Stimulated activated memory B cell treated with anti-CD40 and anti-IgM and Interleukin-4, amounts not matched to agents 10 μg/mL and 1 μg/mL and 100 μg/mL, for 72 hours (primary cell): ENCODE measurements at places on chromosomes 7 and 10.

DNA sequence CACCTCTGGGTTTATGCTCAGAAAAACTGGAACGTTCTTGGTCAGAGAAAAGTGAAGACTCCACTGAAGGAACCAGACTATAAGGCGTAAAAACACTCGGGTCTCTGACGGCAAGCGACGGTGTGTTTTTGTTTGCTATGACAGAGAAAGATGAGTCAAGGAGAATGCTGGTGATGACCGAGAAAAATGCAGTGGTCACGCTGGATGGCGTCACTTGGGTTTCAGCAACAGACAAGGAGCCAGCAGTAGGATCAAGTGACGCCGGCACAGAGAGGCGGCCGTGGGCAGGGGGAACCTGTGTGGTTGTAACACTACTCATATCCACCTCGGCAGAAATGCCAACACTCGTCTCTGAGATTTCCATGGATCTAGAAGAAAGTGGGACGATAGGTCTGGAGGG lies 63.4 kb downstream of the KIAA1549 start:
- no peak for ATAC-seq
- no peak overlapping the region for H3K27ac ChIP-seq
- no peak overlapping the region for H3K4me3 ChIP-seq
- H3K36me3 ChIP-seq, result peaks cover 3% of the 10 kb centered on the region
- peaks cover 49% of the 10 kb centered on the region for H3K27me3 ChIP-seq

DNA sequence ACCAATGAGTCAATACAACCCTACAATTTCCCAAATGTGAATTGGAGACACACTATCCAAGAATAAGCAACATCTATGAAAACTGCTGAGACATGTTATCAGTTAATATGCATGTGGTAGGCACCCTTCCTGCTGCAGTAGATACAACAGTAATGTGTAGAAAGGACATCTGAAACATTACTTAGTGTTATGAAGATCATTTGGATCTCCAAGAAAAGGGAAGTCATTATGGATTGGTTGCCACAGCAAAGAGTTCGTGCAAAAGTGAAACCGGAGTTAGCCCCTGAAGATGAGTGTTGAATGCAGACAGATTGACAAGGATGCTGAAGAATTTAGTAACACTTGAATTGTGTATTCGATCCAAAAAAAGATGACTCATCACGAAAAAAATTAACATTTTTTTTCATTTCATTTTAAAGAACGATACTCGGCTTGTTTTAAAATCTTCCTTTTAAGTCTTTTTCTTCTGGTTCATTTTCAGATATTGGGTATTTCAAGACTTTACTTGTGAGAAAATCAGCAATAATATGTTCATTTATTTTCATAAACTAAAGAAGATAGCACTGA lies 322.4 kb upstream of the KLF6 start:
- H3K4me3 ChIP-seq, result no peak overlapping the region
- H3K27me3 ChIP-seq, result no peaks in the 10 kb centered on the region
- peaks cover 23% of the 10 kb centered on the region for H3K4me1 ChIP-seq
- H3K27ac ChIP-seq, result no peak overlapping the region

DNA sequence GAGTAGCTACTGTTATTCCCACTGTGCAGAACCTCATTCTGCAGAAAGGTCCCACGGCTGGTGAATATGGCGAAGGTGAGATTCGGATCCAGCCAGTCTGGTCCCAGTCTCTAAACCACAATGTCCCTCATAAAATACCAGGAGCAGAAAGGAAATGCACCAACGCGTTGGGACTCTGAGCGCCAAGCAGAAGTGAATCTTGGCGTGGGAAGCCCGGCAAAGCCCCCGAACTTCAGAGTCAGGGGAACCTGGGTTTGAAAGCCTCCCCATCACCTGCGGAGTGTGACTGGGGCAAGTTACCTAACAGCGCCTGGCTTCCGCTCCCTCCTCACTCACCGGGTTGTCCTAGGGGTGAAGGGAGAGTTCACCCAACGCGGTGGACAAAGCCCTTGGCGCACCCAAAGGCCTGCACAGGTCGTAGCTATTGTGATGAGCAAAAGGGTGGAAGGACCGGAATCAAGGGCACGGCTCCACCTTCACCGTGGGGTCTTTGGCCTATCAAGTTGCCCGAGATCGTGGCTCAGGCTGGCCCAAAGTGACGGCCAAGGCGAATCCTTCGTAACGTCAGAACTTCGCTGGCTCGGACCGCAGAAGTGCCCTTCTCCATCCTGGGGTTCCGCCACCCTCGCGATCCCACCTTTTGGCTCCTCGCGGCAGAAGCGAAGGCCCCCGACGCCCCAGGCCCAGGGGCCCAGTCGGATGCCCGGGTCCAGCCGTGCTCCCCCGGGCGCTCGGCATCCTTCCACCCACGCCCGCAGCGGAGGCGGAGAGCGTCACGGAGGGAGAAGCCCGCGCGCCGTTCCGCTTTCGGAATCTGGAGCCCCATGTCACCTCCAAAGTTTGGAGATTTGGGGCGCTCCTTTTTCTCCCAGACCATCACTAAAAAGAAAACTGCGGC lies 811 bp downstream of the RGS10 start:
- H3K27ac ChIP-seq, result peak overlapping the region; percentile 84
- peak overlapping the region; percentile 90 for H3K4me3 ChIP-seq
- H3K36me3 ChIP-seq, result peaks cover 6% of the 10 kb centered on the region
- peak; percentile 35 for ATAC-seq
- H3K27me3 ChIP-seq, result no peaks in the 10 kb centered on the region

GRCh38 chr10:125866421-125867029 lies 14.6 kb downstream of the DHX32 start:
- H3K36me3 ChIP-seq, result peaks cover 14% of the 10 kb centered on the region
- H3K27ac ChIP-seq, result no peak overlapping the region
- H3K4me3 ChIP-seq, result no peak overlapping the region
- H3K4me1 ChIP-seq, result no peaks in the 10 kb centered on the region
- ATAC-seq, result no peak

GRCh38 chr7:132243051-132243450 lies 333.2 kb downstream of the PLXNA4 start:
- no peak for ATAC-seq
- no peaks in the 10 kb centered on the region for H3K36me3 ChIP-seq
- H3K27ac ChIP-seq, result no peak overlapping the region
- no peak overlapping the region for H3K4me3 ChIP-seq
- H3K4me1 ChIP-seq, result no peaks in the 10 kb centered on the region

DNA sequence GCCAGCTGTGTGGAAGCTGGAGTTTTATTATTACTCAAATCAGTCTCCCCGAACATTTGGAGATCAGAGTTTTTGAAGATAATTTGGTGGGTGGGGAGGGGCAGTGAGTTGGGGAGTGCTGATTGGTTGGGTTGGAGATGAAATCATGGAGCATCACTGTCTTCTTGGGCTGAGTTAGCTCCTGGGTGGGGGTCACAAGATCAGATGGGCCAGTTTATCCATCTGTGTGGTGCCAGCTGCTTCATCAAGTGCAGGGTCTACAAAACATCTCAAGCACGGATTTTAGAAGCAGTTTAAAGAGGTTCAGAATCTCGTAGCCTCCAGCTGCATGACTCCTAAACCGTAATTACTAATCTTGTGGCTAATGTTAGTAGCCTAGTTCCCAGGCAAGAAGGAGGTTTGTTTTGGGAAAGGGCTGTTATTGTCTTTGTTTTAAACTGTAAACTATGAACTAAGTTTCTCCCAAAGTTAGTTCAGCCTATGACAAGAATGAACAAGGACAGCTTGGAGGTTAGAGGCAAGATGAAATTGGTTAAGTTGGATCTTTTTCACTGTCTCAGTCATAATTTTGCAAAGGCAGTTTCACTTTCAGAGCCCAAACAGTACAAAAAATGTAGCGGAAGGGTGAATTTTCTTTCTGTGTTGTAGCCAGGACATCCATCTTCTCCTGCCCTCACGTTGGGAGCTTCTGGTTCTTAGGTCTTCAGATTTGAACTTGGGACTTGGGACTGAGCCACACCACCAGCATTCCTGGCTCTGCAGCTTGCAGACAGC lies 43.1 kb downstream of the KLF6 start:
- H3K27me3 ChIP-seq, result no peaks in the 10 kb centered on the region
- H3K36me3 ChIP-seq, result no peaks in the 10 kb centered on the region
- H3K27ac ChIP-seq, result peak overlapping the region; percentile 81
- peaks cover 19% of the 10 kb centered on the region for H3K4me1 ChIP-seq

DNA sequence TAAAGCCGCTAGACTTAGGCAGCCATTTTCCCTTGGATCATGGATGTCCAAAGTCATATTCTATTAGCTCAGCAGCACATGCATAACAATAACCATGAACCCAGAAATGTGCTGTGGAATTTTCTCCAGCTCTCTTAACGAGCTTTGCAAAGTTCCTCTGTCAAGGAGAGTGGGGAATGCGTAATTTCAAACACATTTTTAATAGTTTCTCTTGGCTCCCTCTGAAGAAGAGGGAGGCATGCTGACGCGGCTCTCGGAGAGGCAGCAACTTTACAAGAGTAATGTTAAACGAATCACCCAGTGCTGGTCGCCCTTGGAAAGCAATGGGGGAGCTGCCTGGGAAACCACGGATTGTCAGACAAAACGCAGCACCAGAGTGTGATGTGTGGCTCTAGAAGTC lies 114.8 kb downstream of the RAB18 start:
- no peak for ATAC-seq
- H3K36me3 ChIP-seq, result no peaks in the 10 kb centered on the region
- no peaks in the 10 kb centered on the region for H3K4me1 ChIP-seq
- peaks cover 6% of the 10 kb centered on the region for H3K27me3 ChIP-seq

DNA sequence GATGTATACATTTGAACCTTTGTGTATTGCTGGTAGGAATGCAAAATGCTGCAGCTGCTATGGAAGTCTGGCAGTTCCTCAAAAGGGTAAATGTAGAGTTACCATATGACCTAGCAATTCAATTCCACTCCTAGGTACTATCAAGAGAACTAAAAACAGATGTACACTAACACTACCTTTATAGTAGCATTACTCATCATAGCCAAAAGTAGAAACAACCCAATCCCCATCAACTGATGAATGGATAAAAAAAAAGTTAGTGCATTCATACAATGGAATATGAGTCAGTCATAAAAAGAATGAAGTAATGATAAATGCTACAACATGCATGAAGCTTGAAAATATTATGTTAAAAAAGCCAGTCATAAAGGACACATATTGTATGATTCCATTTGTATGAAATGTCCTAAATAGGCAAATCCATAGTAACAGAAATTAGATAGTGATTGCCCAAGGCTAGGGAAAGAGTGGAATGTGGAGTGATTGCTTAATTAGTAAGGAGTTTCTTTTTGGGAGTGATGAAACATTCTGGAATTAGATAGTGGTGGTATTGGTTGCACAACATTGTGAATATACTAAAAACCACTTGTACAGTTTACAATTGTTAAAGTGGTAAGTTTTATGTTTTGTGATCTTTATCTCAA lies 96.4 kb upstream of the AOAH start:
- no peak for ATAC-seq
- peaks cover 11% of the 10 kb centered on the region for H3K36me3 ChIP-seq
- no peaks in the 10 kb centered on the region for H3K27me3 ChIP-seq
- no peak overlapping the region for H3K27ac ChIP-seq
- H3K4me3 ChIP-seq, result no peak overlapping the region

GRCh38 chr7:16840094-16840493 lies 35.3 kb upstream of the AGR2 start:
- no peak overlapping the region for H3K4me3 ChIP-seq
- ATAC-seq, result no peak
- no peaks in the 10 kb centered on the region for H3K27me3 ChIP-seq
- peaks cover 16% of the 10 kb centered on the region for H3K4me1 ChIP-seq

- H3K4me3 ChIP-seq, result no peak overlapping the region
- ATAC-seq, result no peak
- no peaks in the 10 kb centered on the region for H3K4me1 ChIP-seq
- H3K27ac ChIP-seq, result no peak overlapping the region
Measured at GRCh38 chr10:44981172-44982113, 2.8 kb upstream of the DEPP1 start.

- H3K27ac ChIP-seq, result no peak overlapping the region
- peaks cover 11% of the 10 kb centered on the region for H3K27me3 ChIP-seq
- ATAC-seq, result no peak
- H3K4me3 ChIP-seq, result no peak overlapping the region
- no peaks in the 10 kb centered on the region for H3K36me3 ChIP-seq
Measured at GRCh38 chr10:18429335-18429734, 222.1 kb downstream of the NSUN6 start.

DNA sequence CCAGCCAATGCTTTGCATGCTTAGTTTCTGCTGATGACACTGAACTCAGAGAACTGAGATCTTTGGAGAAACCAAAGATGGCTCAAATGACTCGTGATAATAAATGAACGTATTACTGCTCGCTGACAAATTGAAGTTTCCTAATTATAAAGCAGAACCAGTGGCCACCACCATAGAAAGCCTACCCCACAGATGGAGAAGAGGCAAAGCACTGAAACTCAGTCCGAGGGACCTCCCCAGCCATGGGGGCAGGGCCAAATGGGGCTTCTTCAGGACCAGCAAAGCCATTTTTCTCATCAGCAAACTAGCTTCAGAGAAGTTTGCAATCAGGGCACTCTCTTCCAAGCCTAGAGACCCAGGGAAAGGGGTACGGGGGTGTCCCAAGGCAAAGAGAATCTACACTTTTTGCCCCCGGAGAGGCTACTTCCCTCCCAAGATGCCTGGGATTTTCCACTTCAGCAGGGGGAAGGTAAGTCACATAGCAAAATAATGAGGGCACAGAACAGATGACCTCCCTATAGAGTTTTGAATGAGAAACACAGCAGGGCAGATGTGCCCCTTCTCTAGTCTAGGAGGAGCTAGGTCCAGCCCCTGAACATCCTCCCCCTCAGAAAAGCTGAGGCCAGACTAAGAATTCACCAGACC lies 4.3 kb upstream of the IL6 start:
- peak overlapping the region; percentile 75 for H3K27ac ChIP-seq
- peaks cover 74% of the 10 kb centered on the region for H3K4me1 ChIP-seq
- ATAC-seq, result peak; percentile 49
- peak overlapping the region; percentile 15 for H3K4me3 ChIP-seq
- H3K27me3 ChIP-seq, result no peaks in the 10 kb centered on the region

DNA sequence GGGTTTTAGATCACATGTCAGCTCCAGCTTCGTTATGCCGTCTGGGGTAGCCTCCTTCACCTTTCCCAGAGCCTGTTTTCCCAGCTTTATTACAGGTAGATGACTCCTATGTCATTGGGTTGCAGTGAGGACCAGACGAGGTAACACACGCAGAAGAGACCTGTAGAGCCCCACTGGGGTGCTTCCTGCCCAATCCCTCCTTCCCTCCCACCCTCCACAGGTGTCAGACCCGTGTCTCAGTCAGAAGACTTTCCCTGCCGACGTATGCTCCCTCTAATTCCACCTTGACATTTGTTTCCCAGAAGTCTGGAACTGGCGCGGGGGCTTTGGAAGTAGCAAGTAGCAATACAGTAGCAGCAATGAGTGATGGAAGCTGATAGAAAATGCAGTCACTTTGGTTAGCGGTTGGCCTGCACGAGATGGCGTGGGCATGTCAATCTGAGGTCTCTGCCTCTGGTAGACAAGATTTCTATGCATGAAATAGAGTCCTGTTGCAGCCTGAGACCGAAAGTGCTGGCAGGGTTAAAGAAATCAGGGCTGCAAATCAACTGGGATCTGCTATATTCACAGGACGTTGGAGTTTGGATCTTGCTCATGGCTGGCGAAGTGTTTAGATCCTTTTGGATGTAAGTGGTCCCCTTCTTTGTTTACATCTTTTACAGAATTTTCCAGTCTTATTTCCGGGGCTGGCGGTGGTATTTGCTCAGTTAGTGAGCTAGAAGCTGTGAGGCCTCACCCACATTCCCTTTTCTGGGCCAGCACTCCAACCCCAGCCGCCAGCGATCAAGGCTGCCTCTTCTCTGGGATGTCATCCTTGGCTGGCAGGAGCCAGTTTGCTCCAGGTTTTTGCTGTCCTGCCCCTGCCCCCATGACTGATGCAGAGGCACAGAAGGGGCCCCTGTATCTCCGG lies 78.3 kb upstream of the KMT2C start:
- H3K27ac ChIP-seq, result no peak overlapping the region
- H3K27me3 ChIP-seq, result no peaks in the 10 kb centered on the region
- no peak for ATAC-seq
